ENCODE measurements at places on chromosomes 16 and 17.
A peak's percentile ranks its signal among the peaks of the same experiment; 100 is the strongest.

- DNase-seq, result no peak
Measured at GRCh38 chr17:38743556-38744171, 4.5 kb downstream of the PCGF2 start.

DNA sequence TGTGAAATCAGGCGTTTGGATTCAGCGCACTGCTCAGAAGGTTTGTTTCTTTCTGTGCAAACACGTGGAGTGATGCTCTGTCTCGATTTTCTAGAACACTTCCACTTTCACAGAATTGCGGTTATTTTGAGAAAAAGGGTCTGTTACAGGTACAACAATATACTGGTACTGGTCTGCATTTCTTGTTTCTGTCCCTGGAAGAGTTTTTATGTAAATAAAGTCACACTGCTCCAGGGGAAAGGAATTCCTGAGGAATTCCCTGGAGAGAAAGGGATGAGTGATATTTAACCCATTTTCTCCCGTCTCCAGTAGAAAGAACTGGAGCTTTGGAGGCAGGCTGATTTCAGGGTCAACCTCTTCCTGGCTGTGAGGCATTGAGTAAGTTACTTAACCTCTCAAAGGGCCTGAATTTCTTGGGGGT, 16.2 kb upstream of the RMI2 start:
- DNase-seq, result no peak

- DNase-seq, result peak; percentile 45
Measured at GRCh38 chr16:21608639-21609328, 9.4 kb downstream of the METTL9 start.

GRCh38 chr17:78458091-78458490, 79.6 kb downstream of the PGS1 start:
- no peak for DNase-seq

- no peak for DNase-seq
Measured at GRCh38 chr16:79519448-79519847, 81.1 kb downstream of the MAF start.
